ENCODE measurements at places on chromosomes 16 and 17. TPM values are rescaled to one million over a fixed set of nuclear protein-coding genes. Genes with fewer than 3 reads are reported as not detected.

DNA sequence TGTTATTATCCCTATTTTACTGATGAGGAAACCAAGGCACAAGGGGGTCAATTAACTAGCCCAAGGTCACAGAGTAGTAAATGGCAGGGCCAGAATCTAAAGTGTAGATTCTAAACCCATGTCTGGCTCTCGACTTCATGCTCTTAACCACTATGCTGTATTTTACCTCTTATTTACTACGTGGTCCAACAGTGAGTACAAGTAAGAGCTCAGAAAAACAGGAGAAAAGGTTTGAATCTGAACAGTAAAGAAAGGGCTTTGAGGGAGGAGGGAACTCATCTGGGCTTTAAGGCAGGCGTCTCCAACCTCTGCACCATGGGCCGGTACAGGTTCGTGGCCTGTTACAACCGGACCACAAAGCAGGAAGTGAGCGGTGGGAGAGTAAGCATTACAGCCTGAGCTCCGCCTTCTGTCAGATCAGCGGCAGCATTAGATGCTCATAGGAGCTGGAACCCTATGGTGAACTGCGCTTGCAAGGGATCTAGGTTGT lies 62.9 kb downstream of the SMURF2 start:
- DNase-seq: no peak

DNA sequence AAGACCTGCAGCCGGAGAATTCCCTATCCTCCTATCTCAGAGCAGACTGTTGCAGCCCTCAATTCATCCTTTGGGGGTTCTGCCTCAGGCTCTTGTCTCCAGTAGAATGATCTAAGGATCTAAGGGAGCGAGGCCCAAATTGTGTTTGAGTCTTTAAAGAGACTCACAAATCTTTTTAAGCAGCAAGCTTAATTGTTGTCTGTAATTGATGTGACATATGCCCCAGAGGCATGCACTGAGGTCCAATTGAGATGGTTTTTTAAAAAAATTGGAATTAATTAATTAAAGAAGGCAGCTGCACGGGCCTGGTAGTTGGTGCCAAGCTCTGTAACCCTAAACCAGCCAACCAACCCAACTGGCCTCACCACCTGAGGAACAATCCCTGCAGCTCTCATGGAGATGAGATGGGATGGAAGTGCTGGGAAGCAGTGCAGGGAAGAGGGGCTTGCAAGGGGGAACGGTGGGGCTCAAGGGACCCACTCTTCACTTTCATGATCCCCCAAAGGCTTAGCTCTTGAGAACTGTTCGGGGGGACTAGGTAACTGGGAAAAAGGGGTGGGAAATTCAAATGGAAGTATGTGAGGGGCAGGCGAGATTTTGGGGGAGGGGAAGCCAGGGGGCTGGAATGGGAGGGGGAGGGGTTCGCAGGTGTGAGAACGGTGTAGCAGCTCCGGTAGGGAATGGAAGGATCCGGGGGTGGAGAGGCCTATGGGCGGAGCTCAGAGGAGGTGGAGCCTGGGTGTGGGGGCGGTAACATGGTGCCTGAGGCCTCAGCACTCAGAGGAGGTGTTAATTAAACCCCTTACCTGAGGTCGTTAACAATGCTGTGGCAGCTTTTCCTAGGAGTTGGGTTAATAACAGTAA lies 9.2 kb upstream of the ZNF652 start:
- no peak for DNase-seq

GRCh38 chr17:42819939-42820535 lies 4.0 kb downstream of the BECN1 start:
- DNase-seq: peak; percentile 71

GRCh38 chr16:88022076-88023042 lies 71.1 kb downstream of the BANP start:
- no peak for DNase-seq

DNA sequence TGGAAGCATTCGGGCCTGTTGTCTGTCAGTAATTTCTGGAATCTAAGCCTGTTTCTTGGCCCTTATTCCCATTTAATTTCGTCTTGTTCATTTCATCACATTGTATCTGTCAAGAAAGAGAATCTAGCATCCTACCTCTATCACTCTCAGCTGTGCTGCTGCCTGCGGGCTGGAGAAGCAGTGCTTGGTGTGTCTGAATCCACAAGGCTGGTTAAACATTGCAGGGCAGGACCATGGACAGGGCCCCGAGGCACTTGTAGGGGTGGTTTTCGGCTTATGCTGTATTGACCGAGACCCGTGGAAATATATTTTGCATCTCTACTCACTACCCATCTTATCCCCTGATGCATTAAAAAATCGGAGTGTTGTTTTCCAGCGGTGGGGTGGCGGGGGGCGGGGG lies 3.1 kb downstream of the RAB11FIP4 start:
- peak; percentile 86 for DNase-seq

- no peak for DNase-seq
Measured at GRCh38 chr17:61388561-61389356, 10.9 kb upstream of the TBX2 start.

- DNase-seq: no peak
Measured at GRCh38 chr17:63675231-63675606, 24.7 kb downstream of the LIMD2 start.

GRCh38 chr17:57898487-57899311 lies 48.9 kb upstream of the MRPS23 start:
- peak; percentile 92 for DNase-seq

DNA sequence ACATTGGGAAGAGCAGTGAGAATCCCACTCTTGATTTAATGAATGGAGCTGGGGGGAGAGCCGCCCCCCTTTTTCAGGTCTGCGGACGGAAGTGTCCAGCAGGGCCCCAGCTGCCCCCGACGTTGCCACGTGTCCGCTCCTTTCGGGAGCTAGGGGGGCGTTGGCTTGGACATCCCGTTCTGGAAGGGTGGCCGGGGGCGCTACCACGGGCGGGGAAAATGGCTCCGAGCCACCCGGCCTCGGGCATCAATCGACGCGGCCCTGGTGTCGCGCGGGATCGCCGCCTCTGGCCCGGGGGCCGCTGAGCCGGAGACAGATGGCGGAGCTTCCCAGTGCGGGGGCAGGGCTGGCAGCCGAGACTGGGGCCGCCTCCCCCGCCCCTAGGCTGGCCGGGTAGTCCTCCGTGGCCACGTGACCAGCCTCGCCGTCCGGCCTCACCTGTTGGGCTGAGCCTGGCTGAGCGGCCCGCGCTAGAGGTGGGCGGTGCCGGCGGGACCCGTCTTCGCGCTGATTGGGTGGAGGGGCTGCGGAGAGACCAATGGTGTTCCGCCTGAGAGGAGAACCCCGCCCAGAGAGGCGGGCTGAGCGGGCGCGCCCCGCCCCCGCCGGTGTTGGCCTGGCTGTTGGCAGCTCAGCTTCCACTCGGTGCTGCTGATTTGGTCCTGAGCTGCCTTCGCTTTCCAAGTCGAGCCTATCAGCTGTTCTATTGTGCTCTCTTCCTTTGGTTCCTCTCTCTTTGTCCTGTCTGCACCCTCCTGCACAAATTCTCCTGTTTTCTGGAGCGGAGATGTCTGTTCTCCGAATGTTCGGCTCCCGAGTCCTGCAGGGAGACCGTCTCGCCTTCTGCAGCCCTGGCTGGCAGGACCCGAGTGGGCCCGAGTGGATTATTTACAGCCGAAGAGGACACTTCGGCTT lies 8.3 kb downstream of the HS3ST3B1 start:
- peak; percentile 95 for DNase-seq

GRCh38 chr17:8084250-8084649 lies 3.3 kb downstream of the ALOX12B start:
- no peak for DNase-seq

GRCh38 chr17:64538508-64539130 lies 31.8 kb downstream of the CEP95 start:
- no peak for DNase-seq

DNA sequence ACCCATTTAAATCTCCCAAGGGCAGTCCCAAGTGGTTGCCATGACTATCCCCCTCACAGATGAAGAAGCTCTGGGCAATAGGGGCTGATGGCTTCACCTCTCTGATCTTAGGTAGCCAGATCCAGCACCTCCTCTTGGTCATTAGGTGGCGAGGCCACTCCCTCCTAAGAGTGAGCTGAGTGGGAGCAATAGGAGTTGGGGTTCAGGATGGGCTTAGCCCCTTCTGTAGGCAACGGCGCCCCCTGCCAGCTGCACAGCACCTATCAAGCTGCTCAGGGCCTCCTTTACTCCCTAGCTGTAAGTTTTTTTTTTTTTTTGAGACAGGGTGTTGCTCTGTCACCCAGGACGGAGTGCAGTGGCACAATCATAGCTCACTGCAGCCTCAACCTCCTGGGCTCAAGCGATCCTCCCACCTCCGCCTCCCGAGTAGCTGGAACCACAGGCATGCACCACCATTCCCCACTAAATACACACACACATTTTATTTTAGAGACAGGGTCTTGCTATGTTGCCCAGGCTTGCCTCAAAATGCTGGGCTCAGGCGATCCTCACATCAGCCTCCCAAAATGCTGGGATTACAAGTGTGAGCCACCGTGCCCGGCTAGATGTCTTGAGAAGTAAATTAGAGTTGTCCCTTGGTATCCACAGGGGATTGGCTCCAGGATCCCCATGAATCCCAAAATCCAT lies 3.5 kb upstream of the RRAD start:
- DNase-seq: peak; percentile 77

GRCh38 chr16:2233046-2233775 lies 3.0 kb upstream of the DNASE1L2 start:
- DNase-seq: no peak

DNA sequence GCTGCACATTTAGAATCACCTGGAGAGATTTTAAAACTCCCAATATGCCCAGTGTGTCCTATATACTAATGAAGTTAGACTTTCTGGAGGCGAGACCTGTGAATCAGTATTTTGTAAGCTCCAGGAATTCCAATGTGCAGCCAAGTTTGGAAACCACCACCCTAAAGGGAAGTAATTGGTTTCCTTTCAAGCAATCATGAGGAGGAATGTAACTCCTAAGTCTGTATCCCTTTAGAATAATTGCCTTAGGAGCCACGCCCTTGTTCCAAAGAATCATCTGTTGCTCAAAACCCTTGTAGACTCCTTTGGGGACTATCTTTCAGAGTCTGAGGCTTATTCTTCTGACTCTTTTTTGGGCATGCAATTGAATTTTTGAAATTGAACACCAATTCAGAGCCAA lies 84.4 kb downstream of the DNAH9 start:
- no peak for DNase-seq

DNA sequence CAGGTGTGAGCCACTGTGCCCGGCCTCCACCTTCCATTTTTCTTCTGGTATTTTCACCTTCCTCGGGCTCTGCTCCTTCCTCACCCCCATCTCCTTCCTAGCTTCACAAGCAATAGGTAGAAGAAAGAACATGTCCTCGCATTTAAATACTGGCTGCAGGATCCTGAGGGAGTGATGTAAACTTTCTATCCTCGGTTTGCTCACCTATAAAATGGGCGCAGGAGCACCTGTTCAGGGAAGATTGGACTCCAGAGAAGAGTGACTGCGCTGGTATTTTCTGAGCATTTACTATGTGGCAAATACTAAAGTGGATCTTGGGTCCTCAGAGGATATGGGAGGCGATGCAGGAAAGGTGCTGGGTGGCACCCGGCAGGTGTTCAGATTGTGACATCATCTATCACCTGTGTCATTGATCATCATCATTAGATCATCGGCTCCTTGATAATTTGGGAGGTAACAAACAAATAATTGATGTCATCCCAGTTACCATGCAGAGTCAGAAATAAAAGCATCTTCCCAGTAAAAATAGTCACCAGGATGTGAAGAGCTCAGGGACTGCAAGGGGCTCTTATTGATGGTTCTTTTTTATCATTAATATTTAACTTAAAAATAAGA lies 72.8 kb downstream of the FOXL1 start:
- DNase-seq: no peak

Gene WFDC1
- total RNA-seq: 1.6 TPM

Gene TSPOAP1
- total RNA-seq: 7.0 TPM

Gene GCGR
- not detected for total RNA-seq

Gene TBC1D3I
- total RNA-seq: 0.59 TPM
